ENCODE measurements at places on chromosomes 7 and 10.

- no peak for DNase-seq
Observed at GRCh38 chr7:131827421-131827820, 271.0 kb upstream of the PODXL start.

DNA sequence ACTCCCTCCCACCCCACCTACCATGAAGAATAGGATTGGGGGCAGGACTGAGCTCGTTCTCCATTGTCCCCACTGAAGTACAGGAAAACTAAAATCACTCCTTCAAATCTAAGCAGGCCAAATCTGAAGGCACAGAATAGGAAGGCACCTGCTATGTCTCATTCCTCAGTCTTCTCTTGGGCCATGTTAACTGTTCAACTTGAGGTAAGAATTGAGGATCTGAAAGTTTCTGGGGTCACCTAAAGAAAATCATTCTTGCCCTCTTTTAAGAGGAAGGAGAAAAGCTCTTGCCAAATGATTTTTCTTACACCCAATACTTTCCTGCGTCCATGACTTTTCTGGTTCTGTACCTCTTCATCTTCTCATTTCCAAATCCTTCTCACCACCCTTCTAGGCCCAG, 4.9 kb downstream of the CPN1 start:
- DNase-seq: no peak

GRCh38 chr7:140200061-140200989, 23.5 kb upstream of the KDM7A start:
- no peak for DNase-seq

GRCh38 chr7:27173956-27174873, at the start of gene HOXA10:
HOXA10 (minus strand) TSS chr7:27174320; CDS start chr7:27174306, 14 bp downstream.
- DNase-seq: peak; percentile 12

DNA sequence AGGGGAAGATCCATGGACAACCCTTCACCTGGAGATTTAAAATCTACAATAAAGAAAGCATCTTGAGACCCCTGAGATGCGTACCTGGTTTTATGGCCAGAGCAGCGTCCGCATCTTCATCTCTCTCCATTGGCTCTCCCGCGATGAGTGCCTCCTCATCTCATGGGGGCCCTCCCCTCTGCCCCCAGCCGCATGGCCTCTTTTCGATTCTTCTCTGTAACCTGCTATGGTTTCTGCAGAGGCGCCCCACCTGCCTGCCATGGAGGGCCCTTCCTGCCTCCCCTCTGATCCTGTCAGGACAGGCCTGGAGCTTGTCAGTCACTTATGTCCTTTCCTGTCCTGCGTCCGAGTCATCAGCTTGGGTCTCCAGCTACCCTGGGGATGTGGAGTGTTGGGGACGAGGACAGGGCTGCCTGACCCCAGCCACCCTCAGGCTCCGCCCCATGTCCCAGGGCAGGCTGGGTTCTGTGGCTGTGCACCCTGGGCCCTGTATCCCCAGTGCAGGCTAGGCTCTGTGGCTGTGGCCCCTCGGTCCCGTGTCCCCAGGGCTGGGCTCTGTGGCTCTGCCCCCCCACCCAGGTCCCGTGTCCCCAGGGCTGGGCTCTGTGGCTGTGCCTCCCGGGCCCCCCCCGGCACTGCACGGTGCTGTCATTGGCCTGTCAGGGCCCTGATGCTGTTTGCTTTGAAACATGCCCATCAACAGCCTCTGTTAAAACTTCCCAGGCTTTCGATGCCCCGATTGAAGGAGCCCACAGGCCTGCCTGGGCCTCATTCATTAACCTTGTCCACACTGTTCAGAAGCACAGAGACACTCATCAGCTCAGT, 99.8 kb downstream of the WDR37 start:
- no peak for DNase-seq

DNA sequence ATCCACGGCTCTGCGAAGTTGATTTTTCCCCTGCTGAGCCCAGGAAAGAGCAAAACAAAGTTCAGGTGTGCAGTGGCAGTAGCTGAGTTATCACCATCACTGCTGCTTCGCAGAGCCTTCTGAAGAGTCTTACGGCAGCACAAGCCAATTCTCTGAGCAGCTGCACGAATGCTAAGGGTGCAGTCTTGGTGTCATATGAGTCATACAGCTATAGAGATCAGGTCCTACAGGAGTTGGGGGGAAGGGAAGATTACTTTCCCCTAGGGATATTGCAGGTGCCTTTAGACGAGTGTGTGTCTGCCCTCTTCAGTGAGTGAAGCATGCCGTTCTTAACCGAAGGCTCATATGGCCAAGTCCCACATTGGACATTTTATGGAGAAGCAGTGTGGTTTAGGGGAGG, 227.8 kb downstream of the CELF2 start:
- no peak for DNase-seq

Measured in CD4-positive, alpha-beta T cell treated with Interleukin-15 for 1 hour (primary cell).